Calu3 (cell line): ENCODE measurements at places on chromosomes 3 and 15. TPM values are rescaled to one million over a fixed set of nuclear protein-coding genes. Genes with fewer than 3 reads are reported as not detected.

MELTF gene
- total RNA-seq, result 29.8 and 39.0 TPM in 2 replicates

PPM1L gene
- 18.4 and 20.7 TPM in 2 replicates for total RNA-seq

PPP1R14D gene
- total RNA-seq, result 0.51 and 1.7 TPM in 2 replicates

CTXN2 gene
- not detected in 2 replicates for total RNA-seq

C3orf52 gene
- total RNA-seq, result 28.2 and 29.8 TPM in 2 replicates

GHSR gene
- not detected in 2 replicates for total RNA-seq

DNA sequence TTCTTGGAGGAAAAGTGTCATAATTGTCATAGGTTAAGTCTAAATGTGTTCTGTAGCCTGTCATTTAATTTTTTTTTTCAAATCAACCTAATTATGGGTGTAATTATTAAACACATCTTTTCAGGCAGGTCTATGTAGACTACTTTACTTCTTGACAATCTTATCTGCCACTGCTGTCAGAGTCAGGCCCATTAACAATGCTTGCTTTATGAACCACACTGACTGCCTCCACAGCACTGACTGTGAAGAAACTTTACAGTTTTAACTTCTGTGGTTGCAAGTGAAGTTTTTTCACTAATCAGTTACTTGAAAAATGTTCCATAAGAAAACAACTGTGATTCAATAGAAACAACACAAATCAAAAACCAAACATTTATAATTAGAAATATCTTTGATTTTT is 407.8 kb downstream of the PLCL2 start:
- no peaks in the 10 kb centered on the region for H3K36me3 ChIP-seq
- no peaks in the 10 kb centered on the region for H3K4me1 ChIP-seq
- H3K27ac ChIP-seq, result no peak overlapping the region
- DNase-seq, result no peak

DNA sequence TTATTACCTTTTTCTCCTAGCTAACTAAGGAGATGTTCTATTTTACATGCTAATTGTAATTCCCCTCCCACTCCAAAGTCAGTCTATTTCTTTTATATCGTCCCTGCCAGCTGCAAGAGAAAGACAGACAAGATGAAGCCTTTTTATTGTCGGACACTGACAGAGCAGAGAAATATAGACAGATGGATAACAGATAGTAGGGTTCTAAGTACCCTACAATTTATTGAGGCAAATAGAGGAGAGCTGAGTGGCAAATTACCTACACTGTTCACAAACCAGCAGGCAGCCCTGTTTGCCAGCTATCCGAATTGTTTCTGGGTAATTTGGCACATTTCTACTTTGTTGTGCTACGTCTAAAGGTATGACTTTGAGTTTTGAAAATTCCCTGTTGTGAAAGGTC is 392.3 kb upstream of the ZNF717 start:
- no peaks in the 10 kb centered on the region for H3K27me3 ChIP-seq
- H3K36me3 ChIP-seq, result no peaks in the 10 kb centered on the region
- no peak overlapping the region for H3K4me3 ChIP-seq
- no peak overlapping the region for H3K27ac ChIP-seq

DNA sequence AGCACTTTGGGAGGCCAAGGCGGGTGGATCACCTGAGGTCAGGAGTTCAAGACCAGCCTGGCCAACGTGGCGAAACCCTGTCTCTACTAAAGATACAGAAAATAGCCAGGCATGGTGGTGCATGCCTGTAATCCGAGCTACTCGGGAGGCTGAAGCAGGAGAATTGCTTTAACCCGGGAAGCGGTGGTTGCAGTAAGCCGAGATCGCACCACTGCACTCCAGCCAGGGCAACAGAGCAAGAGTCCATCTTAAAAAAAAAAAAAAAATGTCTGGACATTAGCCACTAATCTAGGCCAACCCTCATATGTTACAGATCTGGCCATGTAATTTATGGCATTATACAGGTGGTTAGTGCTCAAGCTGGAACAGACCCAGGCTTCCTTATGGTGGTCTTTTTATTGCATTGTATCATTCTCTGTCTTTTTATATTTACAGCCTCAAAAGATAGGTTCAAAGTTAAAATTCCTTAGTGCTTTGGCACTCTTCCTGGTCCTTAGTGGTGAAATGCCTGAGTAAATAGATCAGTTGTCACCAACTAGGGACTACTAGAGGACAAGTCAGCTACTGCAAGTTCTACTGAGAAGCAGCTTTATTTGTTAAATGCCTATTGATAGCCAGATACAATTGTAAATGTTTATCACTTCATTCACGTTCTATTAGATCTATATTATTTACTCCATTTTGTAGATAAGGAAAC is 16.0 kb downstream of the STARD9 start:
- H3K4me1 ChIP-seq, result no peaks in the 10 kb centered on the region
- H3K27ac ChIP-seq, result no peak overlapping the region
- H3K27me3 ChIP-seq, result no peaks in the 10 kb centered on the region
- no peak overlapping the region for H3K4me3 ChIP-seq
- no peak for DNase-seq
- H3K36me3 ChIP-seq, result no peaks in the 10 kb centered on the region

GRCh38 chr3:43707998-43708397 is 17.3 kb downstream of the ABHD5 start:
- H3K27me3 ChIP-seq, result no peaks in the 10 kb centered on the region
- peak overlapping the region; percentile 42 for H3K27ac ChIP-seq
- peaks cover 12% of the 10 kb centered on the region for H3K4me1 ChIP-seq
- peak; percentile 15 for DNase-seq

GRCh38 chr3:55899887-55900286 is 412.8 kb upstream of the WNT5A start:
- no peaks in the 10 kb centered on the region for H3K36me3 ChIP-seq
- no peaks in the 10 kb centered on the region for H3K27me3 ChIP-seq
- DNase-seq, result peak; percentile 28

DNA sequence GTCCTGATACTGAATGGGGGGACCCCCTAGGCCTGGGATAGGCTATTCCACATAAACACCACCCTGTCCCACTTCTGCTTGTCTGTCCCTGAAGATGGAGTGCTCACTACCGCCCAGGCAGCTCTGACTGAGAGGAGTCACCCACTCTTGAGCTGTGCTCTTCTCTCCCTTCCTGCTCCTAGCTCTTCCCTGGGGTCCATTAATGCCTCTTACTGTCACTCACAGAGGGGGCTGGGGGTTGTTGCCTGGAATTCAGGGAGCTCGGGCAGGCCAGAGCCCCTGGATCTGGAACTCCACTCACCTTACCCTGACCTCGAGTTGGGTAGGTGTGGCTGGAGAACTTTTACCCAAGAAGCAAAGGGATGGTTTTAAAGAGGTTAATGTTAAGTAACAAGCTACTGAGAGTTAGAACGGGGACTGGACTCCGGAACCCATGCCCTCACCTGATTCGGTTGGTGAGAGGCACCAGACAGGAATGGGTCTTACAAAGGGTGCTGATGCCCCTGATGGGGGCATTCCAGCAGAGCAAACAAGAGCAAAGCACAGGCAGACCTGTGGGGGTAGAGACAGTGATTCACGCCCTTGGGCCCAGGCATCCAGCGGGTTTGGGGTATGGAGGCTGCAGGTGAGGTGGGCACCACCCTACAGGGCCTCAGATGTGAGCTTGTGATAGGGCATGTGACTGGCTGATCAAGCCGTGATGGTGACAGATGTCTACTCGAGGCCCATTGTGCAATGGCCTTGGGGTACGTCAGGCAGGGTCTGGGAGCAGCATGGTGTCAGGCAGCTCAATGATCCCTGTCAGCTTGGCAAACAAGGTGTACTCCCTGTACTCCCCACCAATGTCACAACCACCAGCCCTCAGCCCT is 5.4 kb downstream of the NBEAL2 start:
- peak overlapping the region; percentile 47 for H3K27ac ChIP-seq
- peaks cover 24% of the 10 kb centered on the region for H3K4me1 ChIP-seq
- DNase-seq, result no peak
- H3K36me3 ChIP-seq, result peaks cover 34% of the 10 kb centered on the region
- H3K27me3 ChIP-seq, result no peaks in the 10 kb centered on the region

GRCh38 chr3:129593230-129593594 is 13.3 kb downstream of the PLXND1 start:
- no peak overlapping the region for H3K4me3 ChIP-seq
- peaks cover 8% of the 10 kb centered on the region for H3K27me3 ChIP-seq
- peaks cover 3% of the 10 kb centered on the region for H3K36me3 ChIP-seq
- H3K4me1 ChIP-seq, result no peaks in the 10 kb centered on the region
- no peak for DNase-seq

DNA sequence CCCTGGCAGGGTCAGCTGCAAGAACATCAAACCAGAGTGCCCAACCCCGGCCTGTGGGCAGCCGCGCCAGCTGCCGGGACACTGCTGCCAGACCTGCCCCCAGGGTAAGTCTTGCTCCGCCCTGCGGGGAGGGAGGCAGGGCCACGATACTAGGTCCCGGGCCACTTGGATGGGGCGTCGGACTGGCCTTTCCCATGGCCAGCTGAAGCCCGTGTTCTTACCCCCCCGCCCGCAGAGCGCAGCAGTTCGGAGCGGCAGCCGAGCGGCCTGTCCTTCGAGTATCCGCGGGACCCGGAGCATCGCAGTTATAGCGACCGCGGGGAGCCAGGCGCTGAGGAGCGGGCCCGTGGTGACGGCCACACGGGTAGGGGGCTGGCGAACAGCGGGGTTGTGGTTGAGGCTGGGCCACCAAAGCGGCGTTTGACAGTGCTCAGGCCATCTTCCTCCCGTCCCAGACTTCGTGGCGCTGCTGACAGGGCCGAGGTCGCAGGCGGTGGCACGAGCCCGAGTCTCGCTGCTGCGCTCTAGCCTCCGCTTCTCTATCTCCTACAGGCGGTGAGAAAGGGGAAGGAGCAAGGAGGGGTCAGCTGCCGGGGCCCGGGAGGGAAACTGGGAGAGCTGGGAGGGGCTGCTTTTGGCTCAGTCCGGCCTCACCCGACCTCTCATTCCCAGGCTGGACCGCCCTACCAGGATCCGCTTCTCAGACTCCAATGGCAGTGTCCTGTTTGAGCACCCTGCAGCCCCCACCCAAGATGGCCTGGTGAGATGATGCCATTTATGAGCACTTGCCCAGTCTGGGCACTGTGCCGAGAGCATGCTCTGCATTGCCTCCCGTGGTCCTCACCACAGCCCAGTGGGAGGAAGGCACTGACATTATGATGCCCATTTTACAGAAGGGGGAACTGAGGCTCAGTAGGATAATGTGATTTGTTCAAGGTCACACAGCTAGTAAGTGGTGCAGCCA is 1.7 kb downstream of the CHRD start:
- peaks cover 94% of the 10 kb centered on the region for H3K27me3 ChIP-seq
- H3K36me3 ChIP-seq, result no peaks in the 10 kb centered on the region
- no peak overlapping the region for H3K4me3 ChIP-seq

- no peaks in the 10 kb centered on the region for H3K4me1 ChIP-seq
- H3K36me3 ChIP-seq, result no peaks in the 10 kb centered on the region
- H3K27me3 ChIP-seq, result no peaks in the 10 kb centered on the region
These were observed 646.0 kb upstream of the CFAP20DC start for GRCh38 chr3:59695860-59696259.

DNA sequence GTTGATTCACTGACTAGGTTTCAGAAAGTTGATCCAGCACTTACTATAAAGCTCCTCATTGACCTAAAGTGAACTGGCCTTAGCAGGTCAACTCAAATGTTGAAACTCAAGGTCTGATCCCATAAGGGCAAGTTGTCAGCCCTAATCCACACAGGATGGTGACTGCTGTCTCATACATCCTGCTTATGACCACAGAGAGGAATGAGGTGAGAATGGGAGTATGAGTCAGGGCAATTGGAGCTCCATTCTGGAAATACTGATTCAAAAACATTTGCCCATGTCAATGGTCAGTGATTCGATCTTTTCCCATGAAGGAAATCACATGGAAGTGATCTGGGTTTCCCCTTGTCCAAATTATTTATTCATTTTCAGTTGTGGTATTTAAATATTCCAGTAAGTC is 78.7 kb downstream of the ZNF385D start:
- peaks cover 8% of the 10 kb centered on the region for H3K4me1 ChIP-seq
- H3K4me3 ChIP-seq, result no peak overlapping the region
- H3K27ac ChIP-seq, result no peak overlapping the region
- no peaks in the 10 kb centered on the region for H3K36me3 ChIP-seq

DNA sequence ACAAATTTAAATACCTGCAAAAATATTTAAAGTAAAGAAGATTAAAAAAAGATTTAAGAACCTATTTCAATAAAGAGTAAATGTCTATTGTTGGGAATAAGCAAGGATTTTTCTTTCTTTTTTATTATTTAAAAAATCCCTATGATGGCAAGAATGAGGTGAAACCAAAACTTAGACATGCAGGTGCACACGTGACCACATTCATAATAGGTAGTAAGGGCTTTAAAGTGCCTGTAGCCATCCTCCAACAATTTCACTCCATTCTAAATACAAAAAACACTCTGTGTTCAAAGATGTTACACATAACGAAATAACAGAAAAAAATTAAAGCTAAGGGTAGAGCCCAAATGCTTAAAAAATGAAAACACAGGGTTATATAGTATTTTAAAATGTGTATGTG is 74.0 kb downstream of the FBN1 start:
- no peak overlapping the region for H3K27ac ChIP-seq
- no peak overlapping the region for H3K4me3 ChIP-seq
- no peaks in the 10 kb centered on the region for H3K36me3 ChIP-seq
- no peaks in the 10 kb centered on the region for H3K27me3 ChIP-seq
- DNase-seq, result no peak

- no peak overlapping the region for H3K4me3 ChIP-seq
These were observed 101.8 kb upstream of the AADACL2 start for GRCh38 chr3:151631946-151632345.

GRCh38 chr3:97872525-97873042 is 50.8 kb downstream of the CRYBG3 start:
- no peak overlapping the region for H3K27ac ChIP-seq
- no peak for DNase-seq
- no peaks in the 10 kb centered on the region for H3K27me3 ChIP-seq
- no peaks in the 10 kb centered on the region for H3K36me3 ChIP-seq
- no peaks in the 10 kb centered on the region for H3K4me1 ChIP-seq

GRCh38 chr3:82163907-82164520 is 402.6 kb upstream of the GBE1 start:
- peaks cover under 1% of the 10 kb centered on the region for H3K4me1 ChIP-seq
- no peak overlapping the region for H3K4me3 ChIP-seq
- no peak overlapping the region for H3K27ac ChIP-seq
- H3K27me3 ChIP-seq, result no peaks in the 10 kb centered on the region

DNA sequence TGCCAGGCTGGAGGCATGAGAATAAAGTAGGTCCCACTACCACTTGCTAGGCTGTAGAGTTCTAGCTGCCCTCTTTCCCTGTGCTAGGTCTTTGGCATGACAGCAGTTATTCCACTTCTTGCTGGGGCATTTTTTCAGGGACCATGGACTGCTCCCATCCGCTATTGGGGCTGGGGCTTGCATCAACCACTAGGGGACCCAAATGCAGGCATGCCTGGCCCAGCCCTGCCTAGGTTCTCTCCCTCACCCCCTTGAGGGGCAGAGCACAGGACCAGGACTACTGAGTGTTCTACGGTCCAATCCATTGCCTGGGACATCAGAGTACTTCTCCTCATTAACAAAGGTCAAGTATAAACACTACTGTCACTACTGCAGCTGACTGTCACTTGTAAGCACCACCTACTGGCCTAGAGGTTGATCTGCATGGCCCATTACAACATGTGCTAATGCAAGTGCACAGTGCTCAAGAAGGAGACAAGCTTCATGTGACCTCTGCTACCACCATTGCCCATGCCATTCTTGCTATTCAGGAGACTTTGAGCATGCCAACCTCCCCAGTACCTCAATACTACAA is 270.5 kb downstream of the MBNL1 start:
- no peaks in the 10 kb centered on the region for H3K27me3 ChIP-seq
- no peak overlapping the region for H3K4me3 ChIP-seq
- H3K36me3 ChIP-seq, result no peaks in the 10 kb centered on the region
- DNase-seq, result peak; percentile 15
- no peaks in the 10 kb centered on the region for H3K4me1 ChIP-seq
- H3K27ac ChIP-seq, result no peak overlapping the region

GRCh38 chr3:14391033-14391432 is 11.4 kb upstream of the SLC6A6 start:
- H3K36me3 ChIP-seq, result no peaks in the 10 kb centered on the region
- DNase-seq, result no peak
- no peak overlapping the region for H3K4me3 ChIP-seq
- no peak overlapping the region for H3K27ac ChIP-seq
